ENCODE measurements at places on chromosomes 5 and 9. TPM values are rescaled to one million over a fixed set of nuclear protein-coding genes. Genes with fewer than 3 reads are reported as not detected.

The C5orf58 gene
- not detected for total RNA-seq

The FOXD4 gene
- total RNA-seq = not detected

GRCh38 chr5:113612060-113612496 is 98.6 kb downstream of the YTHDC2 start:
- DNase-seq = no peak

- DNase-seq = no peak
These were observed 76.8 kb downstream of the ZDHHC21 start for GRCh38 chr9:14616188-14616982.

DNA sequence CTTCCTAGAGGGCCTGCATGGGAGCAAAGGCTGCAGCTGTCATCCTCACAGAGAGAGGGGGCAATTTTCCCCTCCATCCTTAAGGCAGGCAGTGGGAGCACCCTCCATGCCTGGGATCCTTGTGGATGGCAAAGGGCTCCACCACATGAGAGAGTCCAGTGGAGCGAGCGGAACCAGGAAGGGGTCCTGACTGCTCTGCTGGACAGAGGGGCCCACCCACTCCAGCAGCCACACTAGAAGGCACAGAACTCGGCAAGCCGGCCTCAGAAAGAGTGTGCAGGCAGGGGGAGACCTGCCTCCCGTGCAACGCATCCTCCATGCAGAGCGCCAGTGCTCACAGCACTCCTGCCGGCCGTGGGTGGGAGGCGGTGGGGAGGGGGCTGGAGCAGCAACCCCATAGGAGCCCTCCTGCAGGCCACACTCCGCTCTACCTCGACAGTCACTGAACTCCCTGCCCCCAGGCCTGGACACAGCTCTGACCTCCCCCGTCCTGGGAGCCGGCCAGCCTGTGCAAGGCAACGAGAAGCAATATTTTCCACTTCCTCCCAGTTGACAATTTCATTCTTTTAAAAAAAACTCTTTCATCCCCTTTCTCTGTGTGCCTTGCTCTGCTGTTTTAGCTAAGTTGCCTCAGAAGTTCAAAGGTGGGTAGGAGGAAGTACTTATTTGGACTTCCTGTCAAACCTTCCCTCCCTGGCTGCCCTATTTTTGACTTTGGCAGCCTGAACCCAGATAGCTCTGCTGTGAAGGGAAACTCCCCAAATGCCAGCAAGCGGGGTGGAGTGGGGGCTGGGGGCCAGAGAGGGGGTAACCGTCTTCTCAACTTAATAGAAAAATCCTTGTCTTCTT is 5.3 kb upstream of the LCP2 start:
- DNase-seq = no peak

The GPSM1 gene
- 37.1 TPM for total RNA-seq
